Pulmonary artery endothelial cell (primary cell): ENCODE measurements at places on chromosomes 7 and 10.

- no peak for DNase-seq
These were observed 373.9 kb downstream of the SFMBT2 start for GRCh38 chr10:7036951-7037350.

- DNase-seq: no peak
These were observed 10.0 kb downstream of the FRG2B start for GRCh38 chr10:133616371-133617130.

- no peak for DNase-seq
These were observed 12.3 kb downstream of the SH3PXD2A start for GRCh38 chr10:103843045-103843444.

DNA sequence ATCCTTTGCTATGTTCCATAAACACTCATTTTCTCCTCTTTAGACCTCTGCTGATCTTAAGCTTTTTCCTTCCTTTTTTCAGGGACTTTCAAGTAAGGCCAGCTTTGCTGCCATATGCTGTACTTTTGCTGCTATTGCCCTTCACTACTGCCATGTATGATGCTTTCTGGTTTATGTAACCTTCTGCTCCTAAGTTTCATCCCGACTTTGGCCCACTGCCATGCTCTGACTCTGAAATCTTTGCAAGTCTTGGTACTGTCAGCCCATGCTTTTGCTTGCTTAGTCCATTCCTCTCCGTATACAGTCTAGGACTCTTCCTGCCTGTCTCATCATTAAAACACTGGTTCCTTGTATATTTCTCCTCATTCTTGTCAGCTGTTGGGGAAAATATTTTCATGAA is 152.4 kb downstream of the RNF133 start:
- no peak for DNase-seq

DNA sequence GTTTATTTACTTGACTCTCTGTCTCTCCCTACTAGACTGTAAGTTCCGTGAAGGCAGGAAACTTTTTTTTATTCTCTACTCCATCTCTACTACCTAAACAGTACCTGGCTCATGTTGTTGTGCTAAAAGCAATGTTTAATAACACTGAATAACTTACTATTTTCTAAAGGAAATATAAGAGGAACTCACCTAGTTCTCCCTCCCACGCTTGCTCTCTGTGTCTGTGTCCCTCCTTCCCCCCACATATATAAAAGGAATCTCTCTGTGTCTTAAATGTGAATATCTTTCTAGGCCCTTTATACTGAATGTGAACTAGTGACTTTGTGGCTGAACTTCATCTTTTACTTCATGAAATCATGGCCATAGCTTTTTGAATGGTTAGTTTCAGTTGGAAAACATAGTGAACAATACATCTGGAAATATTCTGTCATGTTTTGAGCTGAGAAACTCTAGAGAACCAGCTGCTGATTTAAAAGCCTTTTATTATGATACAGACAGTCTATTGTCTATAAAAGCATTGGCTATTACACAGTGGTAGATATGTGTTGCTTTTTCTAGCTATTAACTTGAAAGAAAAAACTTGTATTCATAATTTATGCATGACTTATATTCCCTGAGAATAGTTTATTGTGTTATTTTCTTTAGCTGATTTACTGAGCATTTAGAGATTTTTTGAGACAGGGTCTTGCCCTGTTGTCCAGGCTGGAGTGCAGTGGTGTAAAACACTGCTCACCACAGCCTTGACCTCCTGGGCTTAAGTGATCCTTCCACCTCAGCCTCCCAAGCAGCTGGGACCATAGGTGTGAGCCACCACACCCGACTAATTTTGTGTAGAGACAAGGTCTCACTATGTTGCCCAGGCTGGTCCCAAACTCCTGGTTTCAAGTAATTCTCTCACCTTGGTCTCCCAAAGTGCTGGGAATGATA is 42.5 kb downstream of the VCL start:
- DNase-seq: no peak

DNA sequence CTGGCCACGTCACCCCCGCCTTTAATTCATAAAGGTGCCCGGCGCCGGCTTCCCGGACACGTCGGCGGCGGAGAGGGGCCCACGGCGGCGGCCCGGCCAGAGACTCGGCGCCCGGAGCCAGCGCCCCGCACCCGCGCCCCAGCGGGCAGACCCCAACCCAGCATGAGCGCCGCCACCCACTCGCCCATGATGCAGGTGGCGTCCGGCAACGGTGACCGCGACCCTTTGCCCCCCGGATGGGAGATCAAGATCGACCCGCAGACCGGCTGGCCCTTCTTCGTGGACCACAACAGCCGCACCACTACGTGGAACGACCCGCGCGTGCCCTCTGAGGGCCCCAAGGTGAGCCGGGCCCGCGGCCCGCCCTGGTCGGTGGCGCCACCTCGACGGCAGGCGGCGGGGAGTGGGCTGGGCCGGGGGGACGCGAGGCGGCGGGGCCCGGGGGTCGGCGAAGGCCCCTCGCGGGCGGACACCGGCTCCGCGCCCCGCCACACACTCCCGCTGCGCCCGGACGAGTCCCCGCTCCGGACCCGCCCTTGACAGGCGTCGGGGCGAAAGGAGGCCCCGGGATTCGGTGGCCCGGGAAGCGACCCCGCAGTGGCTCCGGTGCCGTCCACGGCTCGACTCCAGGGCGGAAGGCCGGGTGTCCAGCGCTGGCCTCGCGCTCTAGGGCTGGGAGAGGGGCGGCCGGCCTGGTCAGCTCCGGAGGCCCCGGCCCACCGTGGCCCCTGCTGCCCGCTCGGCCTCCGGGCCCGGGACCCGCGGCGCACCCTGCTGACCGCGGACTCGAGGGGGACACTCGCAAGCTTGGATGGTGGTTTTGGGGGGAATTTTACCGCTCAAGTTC is 557 bp downstream of the BAG3 start:
- no peak for DNase-seq

GRCh38 chr10:10222304-10222841 is 795.3 kb upstream of the CELF2 start:
- no peak for DNase-seq

GRCh38 chr10:5165738-5166137 is 19.2 kb downstream of the AKR1C8 start:
- DNase-seq: no peak

GRCh38 chr10:69835875-69836730 is 34.4 kb downstream of the COL13A1 start:
- DNase-seq: no peak

DNA sequence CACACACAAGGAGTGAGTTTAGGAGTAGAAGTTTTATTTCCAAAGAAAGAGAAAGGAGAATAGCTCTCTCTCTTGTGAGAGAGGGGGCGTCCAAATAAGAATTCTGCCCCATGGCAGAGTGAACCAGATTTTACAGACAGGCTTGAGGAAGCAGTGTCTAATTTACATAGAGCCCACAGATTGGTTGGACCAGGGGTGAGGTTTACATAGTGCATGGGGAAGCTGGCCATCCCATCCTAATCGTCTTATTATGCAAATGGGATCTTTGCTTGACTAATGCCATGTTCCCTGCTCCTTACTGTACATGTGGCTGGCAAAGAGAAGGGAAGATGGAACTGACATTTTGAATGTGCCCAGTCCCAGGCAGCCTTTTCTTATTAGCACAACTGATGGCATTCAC is 60.0 kb upstream of the ACSM6 start:
- DNase-seq: no peak

DNA sequence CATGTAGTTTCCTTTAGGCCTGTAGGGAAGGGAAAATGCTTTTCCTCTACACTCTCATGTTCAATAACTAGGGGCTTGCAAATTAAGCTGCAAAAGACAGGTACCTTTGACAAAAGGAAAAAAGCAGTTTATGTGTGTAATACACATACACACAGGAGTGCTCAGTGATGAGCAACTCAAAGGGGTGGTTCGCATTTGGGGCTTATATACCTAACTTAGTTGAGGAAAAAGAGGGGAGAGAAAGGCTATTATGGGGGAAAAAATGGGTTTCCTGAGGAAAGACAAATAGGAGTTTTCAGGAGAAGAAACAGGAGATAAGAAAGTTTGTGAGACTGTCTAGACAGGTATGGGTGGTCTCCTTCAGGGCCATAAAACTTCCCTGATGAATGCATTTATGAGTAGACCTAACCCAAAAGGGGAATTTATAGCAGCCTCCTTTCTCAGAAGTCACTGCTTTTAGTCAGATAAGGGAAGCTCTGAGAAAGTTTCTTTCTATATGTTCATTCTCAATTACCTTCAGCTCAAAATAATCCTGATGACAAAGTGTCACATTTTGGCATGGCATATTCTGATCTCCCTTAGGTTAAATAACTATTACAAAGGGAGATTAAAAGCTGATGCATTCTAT is 55.2 kb upstream of the EZH2 start:
- no peak for DNase-seq

- no peak for DNase-seq
These were observed 7.3 kb downstream of the ELMO1 start for GRCh38 chr7:37441386-37441760.

DNA sequence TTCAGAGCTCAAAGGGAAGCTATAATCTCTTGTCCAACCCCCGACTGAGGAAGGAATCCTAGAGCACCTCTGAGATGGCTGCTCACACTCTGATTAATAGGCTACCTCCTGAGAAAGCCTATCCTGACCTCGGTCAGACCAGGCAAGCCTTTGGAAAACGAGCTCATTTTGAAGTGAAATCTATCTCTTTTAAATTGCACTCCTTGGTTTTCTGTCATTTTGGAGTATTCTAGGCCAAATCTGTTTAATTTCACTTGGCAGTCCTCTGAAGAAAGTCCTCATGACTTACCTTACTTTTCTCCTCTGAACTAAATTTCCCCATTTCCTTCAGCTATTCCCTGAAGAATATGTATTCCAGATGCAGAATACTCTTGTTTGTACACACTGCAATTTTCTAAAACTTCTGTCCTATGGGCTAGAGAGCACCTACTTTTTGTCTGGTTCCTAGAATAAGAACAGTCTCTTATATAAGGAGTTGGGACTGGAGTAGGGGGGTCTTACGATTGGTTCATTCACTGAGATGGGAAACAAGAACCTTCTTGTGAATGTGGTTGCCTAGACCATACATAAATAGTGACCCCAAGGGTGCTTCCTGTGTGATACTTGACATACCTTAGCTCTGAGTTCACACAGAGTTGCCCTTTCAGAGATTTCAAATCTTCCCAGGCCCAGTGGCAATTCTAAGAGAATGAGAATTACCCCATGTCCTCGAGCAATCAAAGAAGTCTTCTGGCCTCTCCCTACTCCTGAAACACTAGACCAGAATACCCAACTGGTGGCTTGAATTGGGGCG is 31.9 kb upstream of the HPS1 start:
- DNase-seq: no peak

GRCh38 chr10:125010362-125010761 is 68.4 kb downstream of the ZRANB1 start:
- no peak for DNase-seq

DNA sequence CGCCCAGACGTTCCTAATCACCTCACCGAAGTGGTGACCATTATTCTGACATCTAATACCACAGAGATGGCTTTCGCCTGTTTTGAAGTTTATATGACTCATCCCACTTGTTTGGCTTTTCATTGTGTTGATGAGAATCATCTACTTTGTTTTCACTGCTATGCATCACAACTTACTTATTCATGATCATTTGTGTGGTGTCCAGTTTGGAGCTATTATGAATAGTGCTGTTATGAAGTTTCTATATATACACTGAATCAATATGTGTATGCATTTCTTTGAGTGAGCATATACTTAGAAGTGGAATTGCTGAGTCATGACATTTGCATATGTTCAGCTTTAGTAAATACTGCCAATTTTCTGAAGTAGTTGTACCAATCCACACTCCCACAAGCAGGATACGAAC is 38.6 kb upstream of the TNKS2 start:
- DNase-seq: no peak

DNA sequence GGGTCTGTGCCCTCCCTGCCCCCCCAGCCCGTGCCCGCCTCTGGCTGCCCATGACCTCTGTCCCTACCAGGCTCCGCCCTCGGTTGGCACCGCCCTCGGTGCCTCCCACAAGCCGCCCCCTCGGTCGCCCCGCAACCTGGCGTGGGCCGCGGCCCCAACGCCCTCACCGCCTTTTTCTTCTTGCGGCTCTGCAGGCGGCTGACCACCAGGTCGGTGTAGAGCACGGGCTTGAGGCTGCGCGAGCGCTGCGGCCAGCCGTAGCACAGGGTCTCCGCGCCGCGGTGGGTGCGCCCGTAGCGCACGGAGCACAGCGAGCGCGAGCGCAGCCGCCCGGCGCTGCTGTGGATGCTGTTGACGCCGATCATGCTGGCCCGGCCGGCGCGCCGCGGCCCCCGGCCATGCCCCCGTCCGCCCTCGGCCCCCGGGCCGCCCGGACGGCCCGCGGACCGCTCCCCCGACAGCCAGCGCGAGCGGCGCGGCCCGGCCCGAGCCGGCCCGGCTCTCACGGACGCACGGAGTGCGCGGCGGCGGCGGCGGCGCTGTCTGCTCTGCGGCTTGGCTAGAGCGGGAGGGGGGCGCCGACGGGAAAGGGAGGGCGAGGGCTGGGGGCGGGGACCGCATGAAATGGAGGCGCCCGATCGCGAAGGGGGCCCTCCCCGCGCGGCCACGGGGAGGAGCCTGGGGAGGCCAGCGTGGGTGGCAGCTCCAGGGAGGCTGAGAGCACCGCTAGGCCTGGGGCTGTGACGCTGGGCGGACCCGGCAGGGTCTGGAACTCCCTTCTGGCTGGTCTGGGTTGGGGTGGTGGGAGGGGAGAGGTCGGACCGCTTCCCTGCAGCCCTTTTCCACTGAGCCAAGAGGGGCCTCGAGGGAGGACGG is 9.6 kb downstream of the PSD start:
- no peak for DNase-seq

GRCh38 chr10:60942788-60943315 is 1.1 kb downstream of the RHOBTB1 start:
- no peak for DNase-seq

- DNase-seq: no peak
These were observed 14.4 kb downstream of the SCIN start for GRCh38 chr7:12584930-12585329.

- DNase-seq: no peak
These were observed 1.8 kb downstream of the PALD1 start for GRCh38 chr10:70480239-70480861.

DNA sequence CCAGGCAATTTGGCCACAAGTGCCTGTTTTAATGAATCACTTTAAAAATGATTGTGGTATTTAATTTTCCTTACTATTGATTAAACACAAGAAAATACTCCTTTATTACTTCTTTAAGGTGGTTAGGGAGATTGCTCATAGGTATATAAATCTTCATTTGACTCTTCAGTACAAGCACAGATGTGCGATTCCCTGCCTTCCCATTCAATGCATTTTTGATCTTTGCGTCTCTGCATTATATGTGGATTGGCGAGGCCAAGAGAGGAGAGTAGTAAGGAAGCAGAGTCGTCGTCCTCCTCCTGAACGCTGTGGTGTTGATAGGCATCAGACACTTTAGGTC is 683.7 kb downstream of the LRMDA start:
- DNase-seq: no peak

DNA sequence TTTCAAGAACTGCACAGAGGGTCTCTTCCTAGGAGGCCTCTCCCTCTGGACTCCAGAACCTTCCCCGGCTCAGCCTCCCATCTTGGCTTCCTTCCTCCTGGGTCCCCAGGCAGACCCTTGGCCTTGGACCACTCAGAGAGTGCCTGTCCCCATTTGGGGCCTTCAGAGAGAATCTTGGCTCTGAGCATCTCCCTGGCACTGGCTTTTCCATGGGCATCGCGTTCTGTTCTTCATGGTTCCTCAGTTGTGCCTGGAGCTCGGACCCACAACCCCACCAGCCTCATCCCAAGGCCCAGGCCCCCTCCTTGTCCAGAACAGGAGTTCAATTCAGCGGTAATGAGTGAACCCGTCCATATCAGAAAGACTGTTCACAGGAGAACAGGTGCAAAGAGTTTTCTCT is 73.4 kb downstream of the VIPR2 start:
- DNase-seq: no peak

GRCh38 chr7:127362364-127363027 is 30.0 kb downstream of the ZNF800 start:
- DNase-seq: no peak
